ENCODE measurements at places on chromosomes 2 and 18.

GRCh38 chr2:48249631-48250473 lies 280.1 kb upstream of the STON1 start:
- DNase-seq = no peak

GRCh38 chr2:31254237-31255203 lies 20.6 kb downstream of the EHD3 start:
- no peak for DNase-seq

DNA sequence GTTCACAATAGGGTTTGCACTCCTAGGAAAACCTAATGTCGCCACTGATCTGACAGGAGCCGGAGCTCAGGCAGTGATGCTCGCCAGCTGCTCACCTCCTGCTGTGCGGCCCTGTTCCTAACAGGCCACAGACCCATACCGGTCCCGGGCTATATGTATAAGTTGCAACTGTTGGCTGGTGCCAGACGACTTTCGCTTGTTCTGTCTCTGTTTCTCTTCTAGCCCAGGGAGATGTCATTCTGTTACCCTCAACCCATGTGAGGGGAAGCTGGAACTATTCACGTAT lies 170.3 kb downstream of the BCL2 start:
- no peak for DNase-seq

DNA sequence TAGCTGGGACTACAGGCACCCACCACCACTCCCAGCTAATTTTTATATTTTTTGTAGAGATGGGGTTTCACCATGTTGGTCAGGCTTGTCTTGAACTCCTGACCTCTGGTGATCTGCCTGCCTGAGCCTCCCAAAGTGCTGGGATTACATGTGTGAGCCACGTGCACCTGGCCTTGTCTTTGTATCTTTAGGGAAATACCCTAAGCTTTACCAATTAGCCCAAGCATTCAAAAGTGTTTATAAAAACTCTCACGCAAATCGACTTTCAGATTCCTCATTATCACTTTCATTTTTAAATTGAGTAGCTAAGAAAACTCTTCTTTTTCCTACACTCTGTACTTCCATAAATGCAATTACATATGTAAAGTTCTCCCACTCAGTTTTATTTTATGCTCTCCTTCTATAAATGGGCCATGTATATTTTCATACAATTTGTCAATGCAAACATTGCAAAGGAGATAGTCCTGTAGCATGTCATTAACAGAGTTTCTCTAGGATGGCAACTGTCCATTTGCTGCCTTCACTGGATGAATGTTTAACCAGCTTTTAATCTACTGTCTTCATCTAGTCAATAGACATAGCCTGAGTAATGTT lies 326.2 kb upstream of the LRATD1 start:
- DNase-seq = no peak

- no peak for DNase-seq
Observed at GRCh38 chr2:13558368-13558767, 841.6 kb downstream of the TRIB2 start.

GRCh38 chr2:49753344-49753985 lies 599.1 kb upstream of the FSHR start:
- no peak for DNase-seq

- DNase-seq = no peak
Observed at GRCh38 chr2:122152571-122152970, 397.1 kb downstream of the TSN start.

- no peak for DNase-seq
Observed at GRCh38 chr2:167646557-167646956, 600.8 kb downstream of the STK39 start.

- no peak for DNase-seq
Observed at GRCh38 chr2:69634196-69634821, 9.2 kb downstream of the AAK1 start.

- peak; percentile 28 for DNase-seq
Observed at GRCh38 chr2:172556284-172557033, 569 bp downstream of the PDK1 start.

GRCh38 chr18:24868760-24869237 lies 408.4 kb downstream of the HRH4 start:
- DNase-seq = no peak

GRCh38 chr2:191030521-191031154 lies 16.7 kb upstream of the STAT1 start:
- DNase-seq = no peak

DNA sequence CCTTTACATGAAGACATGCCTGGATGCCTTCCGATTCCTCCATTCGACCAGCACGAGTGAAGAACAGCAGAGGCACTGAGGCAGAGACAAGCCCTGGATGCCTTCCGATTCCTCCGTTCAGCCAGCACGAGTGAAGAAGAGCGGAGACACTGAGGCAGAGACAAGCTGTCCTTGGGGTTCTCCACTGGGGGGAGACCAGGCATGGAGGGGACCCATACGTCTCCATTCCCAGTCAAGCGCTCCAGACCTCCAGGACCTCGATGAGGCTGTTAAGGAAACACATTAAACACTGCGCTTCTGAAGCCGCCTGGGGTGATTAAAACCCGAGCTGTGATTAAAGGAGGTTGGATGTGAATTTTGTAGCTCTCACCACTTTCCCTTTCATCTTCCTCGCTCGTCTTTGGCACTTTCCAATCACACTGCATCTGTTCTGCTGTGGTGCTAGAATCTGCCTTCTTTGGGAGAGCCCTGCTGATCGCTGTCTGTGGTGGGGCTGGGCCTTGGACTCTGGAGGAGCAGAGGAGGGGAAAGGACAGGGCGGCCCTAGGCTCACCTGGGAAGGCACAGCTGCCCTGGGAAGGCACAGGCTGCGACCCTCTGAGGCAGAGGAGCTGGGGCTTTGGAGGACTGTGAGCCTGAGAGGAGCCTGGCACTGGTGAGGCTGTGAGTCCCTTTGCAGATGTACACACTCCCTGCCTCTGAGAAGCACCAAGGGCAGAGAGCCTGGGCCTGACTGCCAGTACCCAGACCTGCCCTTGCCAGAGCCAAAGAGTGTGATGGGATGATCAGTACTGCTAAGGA lies 463.1 kb upstream of the HS6ST1 start:
- DNase-seq = no peak

GRCh38 chr2:188196343-188197008 lies 95.2 kb upstream of the GULP1 start:
- DNase-seq = no peak

GRCh38 chr2:195697681-195698220 lies 40.7 kb downstream of the SLC39A10 start:
- DNase-seq = no peak

- no peak for DNase-seq
Observed at GRCh38 chr2:57602733-57603132, 443.9 kb upstream of the VRK2 start.

- no peak for DNase-seq
Observed at GRCh38 chr2:237706257-237706656, 78.9 kb downstream of the LRRFIP1 start.

- DNase-seq = no peak
Observed at GRCh38 chr18:44744161-44745121, 63.8 kb downstream of the SETBP1 start.

GRCh38 chr18:34492652-34493051 lies 217.4 kb upstream of the DTNA start:
- no peak for DNase-seq

DNA sequence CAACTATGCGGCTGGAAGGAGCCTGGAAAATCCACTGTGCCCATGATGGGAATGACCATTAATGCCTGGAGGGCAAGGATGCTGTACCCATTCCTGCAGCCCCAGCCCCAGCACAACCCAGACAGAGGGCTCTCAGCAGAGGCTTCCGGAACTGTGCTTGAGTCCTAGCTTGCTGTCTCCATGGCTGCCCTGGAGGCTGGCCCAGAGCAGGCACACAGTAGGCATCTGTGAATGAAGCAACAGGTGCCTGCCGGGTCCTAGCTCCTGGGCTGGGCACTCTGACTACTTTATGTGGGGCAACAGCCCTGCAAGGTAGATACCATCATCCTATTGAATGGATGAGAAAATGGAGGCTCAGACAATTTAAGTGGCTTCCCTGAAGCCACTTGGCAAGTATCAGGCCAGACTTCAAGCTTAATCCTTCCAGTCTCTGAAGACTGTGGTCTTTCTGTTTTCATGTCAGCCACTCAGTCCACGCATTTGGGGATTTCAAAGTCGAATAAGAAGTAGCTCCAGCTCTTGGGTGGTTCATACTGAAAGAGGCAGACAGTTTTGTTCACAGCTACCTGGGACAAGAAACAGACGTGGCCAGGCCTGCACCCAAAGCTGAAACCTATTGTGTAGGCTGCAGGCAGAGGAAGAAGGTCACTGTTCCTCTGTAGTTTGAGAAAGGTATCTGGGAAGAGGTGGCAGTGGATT lies 237.5 kb downstream of the ZBTB7C start:
- DNase-seq = no peak

- peak; percentile 8 for DNase-seq
Observed at GRCh38 chr18:2570772-2571199, 519 bp downstream of the METTL4 start.

DNA sequence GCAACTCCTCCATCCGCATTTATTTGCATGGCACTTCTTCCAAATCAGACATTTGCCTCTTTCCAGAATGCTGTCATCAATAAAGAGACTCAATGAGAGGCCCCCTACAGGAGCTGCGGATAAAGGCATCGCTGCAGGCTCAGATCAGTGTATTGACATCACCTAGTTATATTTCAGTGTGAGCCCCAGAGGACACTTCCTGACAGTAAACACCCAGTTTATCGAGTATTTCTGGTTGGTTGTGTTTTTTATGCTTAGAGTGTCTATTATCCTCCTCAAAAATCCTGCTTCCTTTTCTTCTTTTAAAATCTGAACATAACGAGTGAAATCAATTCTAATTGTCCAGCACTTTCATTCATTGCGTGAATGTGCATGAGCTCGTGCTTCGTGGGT lies 38.8 kb downstream of the NRP2 start:
- no peak for DNase-seq

- DNase-seq = no peak
Observed at GRCh38 chr2:172465417-172466334, 38.3 kb downstream of the ITGA6 start.

- no peak for DNase-seq
Observed at GRCh38 chr2:208101716-208102631, 22.4 kb downstream of the CRYGD start.

- no peak for DNase-seq
Observed at GRCh38 chr2:155546721-155547555, 785.6 kb downstream of the NR4A2 start.

DNA sequence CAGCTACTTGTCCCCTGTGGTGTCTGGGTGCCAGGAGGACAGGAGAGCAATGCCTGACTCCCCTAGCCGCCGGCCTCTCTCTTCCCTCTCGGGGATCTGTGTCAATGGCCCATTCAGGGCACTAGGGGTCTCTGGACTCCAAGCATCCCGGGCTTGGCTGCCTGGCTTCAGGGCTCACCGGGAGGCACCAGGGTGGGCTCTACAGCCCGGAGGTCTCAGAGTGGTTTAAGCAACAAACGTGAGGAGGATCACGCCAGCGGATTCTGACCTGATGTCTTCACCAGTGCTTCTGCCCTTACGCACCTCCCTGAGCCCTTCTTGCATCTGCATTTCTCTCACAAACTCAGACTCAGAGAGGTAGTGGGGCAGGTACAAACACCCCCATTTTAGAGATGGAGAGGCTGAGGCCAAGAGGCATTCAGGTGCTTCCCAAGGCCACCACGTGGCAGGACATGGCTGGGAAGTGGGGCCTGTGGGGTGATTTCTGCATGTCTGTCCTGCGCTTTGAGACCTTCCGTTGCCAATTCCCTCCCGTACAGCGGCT lies 243.0 kb downstream of the CELF4 start:
- no peak for DNase-seq

DNA sequence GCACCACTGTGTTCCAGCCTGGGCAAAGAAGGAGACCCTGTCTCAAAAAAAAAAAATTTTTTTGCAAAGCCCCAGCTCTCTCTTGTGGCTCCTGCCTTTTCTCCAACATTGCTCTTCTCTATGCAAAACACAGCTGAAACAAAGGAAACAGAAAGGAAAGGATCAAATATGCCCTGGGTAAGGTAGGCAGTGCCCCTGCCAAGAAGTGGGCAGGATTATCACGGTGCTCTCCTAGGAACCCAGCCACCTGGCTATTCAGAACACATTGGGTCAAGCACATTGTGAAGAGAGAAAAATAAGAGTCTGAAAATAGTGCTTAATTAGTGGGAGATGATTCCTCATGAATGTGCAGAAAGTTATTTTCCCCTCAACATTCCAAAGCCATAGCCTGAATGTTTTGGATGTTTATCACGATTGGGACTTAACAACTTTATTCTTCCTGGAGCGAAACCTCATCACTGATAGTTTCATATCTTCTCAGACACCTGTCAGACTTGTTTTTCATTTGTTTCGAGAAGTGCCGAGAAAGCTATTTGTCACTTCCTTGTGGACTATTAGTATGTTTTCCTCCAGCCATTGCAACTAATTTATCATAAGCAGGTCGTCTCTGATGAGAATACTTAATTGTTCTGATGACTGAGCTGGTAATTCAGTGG lies 42.7 kb upstream of the RPL31 start:
- no peak for DNase-seq

GRCh38 chr2:221104361-221104811 lies 467.7 kb downstream of the EPHA4 start:
- no peak for DNase-seq

- no peak for DNase-seq
Observed at GRCh38 chr2:162840598-162841246, 2.2 kb upstream of the KCNH7 start.

DNA sequence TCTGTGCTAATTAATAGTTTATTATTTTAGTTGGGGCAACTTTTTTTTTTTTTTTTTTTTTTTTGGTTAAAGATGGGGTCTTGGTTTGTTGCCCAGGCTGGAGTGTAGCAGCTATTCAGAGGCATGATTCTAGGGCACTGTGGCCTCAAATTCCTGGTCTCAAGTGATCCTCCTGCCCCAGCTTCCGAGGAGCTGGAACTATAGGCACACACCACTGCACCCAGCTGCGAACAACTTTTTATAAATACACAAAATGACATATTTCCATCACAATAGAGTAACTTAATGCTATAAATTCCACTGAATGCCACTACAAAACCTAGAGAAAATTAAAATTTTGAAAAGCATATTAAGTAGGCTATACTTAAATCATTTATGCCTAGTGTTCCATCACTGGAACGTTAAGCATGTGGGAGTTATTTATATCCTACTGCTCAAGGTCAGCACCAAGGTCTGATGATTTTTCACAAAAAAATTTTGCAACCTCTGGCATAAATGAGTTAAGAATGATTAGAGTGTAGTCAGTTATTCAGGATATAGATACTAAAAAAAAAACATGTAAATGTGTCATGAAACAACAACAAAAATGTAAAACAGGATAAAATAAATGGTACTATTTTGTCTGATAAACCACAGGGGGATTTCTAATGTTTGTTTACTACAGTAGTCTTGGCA lies 46.8 kb downstream of the GFPT1 start:
- DNase-seq = no peak

- DNase-seq = peak; percentile 31
Observed at GRCh38 chr2:218962859-218963492, 3.5 kb downstream of the CDK5R2 start.

Measured in stimulated activated CD8-positive, alpha-beta memory T cell treated with anti-CD3 and anti-CD28 coated beads, Interleukin-15, amount 100 ng/mL, for 24 hours (primary cell).